ENCODE measurements at places on chromosomes 7 and 10. TPM values are rescaled to one million over a fixed set of nuclear protein-coding genes. Genes with fewer than 3 reads are reported as not detected.

GRCh38 chr10:51620131-51620530, 79.3 kb downstream of the CSTF2T start:
- no peak for DNase-seq

SPDYE16 gene
- total RNA-seq: not detected

DNA sequence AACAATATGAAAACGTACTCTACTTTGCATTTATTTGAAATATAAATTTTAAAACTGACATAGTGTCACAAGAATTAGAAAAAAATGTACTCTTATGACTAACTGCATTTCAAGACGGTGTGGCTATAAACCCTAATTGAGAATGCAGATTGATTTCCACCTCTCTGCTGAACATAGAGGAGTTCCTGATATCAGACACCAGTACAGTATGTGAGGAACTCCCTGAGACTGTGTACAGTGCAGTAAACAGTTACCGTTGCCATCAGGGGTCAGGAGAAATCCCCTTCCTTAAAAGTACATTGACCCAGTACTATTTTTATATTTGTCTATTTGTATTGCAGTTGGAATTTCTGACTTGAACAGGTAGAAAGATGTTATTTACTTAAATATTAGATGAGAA, 61.8 kb upstream of the DKK1 start:
- no peak for DNase-seq

DNA sequence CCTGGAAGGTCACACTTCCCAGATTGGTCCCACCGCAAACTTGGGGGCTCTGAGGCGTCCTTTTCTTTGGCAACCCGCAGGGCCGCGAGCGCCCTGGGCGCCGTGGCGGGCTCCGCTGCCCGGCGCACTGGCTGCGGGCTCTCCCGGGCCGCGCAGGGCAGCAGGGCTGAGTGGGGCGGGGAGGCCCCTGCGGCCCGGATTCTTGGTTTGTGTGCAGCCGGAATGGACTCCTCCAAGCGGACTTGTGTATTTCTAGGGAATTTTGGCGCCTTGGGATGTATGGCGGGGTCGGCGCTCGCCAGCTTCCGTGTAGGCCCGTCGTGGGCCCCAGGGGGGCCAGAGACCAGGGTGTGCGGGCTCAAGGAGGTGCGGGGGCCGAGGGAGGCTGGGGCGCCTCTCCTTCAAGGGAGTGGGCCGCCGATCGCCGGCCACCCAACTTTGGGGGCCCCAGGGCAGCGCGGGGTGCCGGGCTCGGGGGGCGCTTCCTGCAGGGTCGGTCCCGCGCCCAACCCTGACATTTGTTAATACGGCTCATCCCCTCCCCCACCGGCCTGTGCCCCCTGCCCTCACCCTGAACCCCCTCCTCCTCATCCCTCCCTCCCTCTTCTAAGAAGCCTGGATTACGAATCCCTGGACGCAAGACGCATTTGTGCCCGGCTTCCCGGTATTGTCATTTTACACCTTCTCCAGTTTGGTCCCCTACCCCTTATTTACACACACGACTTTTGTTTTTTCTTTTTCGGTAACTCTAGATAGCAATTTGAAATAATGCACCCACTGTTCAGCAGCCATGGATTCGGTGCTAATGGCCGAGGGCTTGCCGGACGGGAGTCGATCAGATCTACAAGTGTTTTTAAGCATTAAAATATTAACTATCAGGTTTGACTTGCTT, 2.5 kb downstream of the TCF7L2 start:
- DNase-seq: peak; percentile 73

- DNase-seq: no peak
Observed at GRCh38 chr10:131418681-131419080, 107.2 kb upstream of the TCERG1L start.

DNA sequence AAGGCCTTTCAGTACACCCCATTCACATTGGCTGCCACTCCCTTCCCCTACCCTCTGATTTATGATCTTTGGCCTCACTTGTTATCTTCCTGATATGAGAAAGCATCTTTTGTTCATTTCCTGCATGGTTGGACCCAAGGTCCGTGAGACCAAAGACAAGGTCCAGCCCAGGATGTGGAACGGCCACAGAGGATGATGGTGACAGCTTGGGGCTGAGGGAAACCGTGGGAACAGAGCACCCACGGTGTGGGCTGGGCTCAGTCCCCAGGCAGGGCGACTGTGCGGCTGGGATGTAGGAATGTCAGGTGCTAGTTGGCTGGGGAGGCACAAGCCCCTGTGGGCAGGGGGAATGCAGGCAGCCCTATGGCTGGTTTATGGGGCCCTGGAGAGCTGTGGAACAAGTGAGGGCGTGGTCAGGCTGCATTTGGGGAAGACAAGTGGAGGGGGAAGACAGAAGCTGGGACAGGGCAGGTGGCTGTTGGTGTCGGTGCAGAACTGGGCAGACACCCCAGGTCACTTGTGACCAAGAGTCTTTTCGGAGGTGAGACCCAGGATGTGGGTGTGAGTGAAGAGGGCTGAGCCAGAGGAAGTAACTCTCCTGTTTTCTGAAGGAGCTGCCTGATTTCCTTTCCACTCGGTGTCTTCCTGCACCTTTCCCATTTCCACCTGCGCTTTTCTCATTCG, 51.7 kb upstream of the IGFBP3 start:
- DNase-seq: no peak

DNA sequence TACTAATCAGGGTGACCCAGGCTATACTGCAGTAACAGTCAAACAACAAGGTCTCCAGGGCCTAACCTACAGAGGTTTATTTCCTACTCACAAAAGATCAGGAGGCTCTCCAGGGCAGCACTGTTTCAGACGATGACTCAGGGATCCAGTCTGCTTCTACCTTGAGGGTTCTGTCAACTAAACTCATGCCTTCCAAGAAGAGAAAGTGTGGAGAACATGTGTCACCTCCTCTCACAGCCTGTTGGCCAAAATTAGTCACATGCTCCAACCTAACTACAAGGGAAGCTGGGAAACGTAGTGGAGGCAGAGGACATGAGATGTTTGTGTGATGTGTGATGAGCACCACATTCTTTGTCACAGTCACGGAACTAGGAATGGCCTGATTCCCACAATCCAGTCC, 14.7 kb upstream of the INA start:
- DNase-seq: no peak

- DNase-seq: no peak
Observed at GRCh38 chr7:73363225-73364005, 35.5 kb downstream of the FKBP6 start.

RAB11FIP2 gene
- 12.8 TPM for total RNA-seq

DNA sequence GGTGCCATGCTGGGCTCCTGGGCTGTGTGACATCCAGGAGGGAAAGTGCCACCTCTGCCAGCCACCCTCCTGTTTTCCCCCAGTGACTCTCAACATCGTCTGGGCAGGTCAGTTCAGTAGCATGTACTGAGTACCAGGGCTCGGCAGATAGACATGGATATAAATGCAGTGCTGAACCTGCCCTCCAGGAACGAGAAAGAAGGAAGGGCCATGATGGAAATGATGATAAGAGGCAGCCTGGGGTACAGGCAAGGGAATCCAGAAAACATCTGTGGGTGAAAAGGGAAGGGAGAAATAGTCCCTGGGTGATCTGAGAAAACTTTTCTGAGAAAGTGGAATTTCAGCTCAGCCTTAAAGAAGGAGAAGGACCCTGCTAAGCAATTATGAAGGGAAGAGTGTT, 12.1 kb downstream of the CNNM1 start:
- no peak for DNase-seq

GRCh38 chr7:134839298-134839697, 59.9 kb downstream of the CALD1 start:
- DNase-seq: no peak

DNA sequence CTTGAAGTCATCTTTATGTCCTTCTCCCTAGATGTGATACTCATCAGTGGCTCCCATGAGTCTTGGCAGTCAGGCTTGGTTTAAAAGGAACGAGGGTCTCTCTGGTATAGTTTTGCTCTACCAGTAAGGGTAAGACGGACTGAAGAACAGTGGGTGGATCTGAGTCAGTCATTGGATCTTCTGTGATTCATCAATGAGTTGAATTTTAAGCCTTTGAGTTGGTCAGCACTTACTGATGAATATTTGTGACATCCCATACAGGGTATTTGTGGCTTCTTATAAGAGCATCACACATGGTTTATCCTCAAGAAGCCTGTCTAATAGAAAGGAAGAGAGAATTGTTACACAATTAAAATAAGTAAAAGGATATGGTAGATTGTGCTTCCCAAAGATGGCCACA, 87.3 kb upstream of the NAMPT start:
- DNase-seq: no peak

- DNase-seq: no peak
Observed at GRCh38 chr10:12235116-12235694, 39.2 kb downstream of the CDC123 start.

DNA sequence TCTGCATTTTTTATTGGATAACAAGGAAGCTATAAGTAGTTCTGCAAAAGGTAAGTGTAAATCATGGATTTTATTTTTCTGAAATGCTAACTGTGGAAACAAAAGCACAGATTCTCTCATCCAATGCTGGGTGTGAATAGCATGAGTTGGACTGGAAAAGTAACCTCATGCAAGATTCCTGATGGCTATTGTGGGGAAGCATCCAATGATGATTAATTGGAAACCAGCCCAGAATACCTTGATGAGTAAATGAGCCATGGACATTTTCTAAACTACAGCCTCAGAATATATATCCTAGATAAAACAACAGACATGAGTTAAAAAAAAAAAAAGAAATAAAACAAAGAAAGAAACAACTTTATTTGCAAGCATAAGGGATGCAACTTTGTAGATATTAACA, 934.6 kb downstream of the CCSER2 start:
- no peak for DNase-seq

GRCh38 chr7:155298834-155299534, 1.3 kb downstream of the INSIG1 start:
- peak; percentile 98 for DNase-seq
